Fibroblast of skin of right quadriceps (primary cell): ENCODE measurements at places on chromosomes 11 and 22.

- DNase-seq, result peak; percentile 97
Observed at GRCh38 chr11:46296528-46297448, 19.3 kb downstream of the CREB3L1 start.

- DNase-seq, result no peak
Observed at GRCh38 chr11:111367411-111368284, 11.4 kb downstream of the POU2AF1 start.

DNA sequence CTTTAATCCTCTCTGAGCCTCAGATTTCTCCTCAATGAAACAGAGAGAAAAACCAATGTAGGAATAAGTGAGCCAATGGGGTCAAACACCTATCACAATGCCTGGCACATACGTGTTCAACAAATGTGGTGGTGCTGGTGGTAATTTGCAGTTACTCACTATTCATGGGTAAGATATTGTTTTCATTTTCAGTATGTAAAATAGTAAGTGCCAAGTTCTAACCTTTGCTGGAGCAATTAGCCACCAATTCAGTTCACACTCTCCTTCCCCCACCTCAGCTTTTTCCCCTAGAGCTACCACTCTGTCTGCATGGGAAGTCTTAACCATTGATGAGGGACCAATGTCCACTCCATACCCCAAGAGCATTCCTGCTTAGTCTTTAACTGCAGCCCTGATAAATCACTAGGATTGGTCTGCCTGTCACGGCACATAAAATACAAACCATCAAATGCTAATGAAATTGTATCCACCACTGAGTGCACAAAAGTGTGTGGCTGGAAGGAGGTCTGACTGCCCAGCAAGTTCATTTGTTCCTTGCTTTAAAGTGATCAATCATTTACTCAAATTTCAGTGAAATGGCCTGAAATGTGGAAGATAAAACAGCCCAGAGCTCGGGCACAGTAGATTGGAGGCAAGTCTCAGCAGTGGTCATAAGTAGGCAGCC lies 187.4 kb upstream of the API5 start:
- no peak for DNase-seq

- DNase-seq, result no peak
Observed at GRCh38 chr11:19018901-19019300, 41.6 kb downstream of the MRGPRX2 start.

DNA sequence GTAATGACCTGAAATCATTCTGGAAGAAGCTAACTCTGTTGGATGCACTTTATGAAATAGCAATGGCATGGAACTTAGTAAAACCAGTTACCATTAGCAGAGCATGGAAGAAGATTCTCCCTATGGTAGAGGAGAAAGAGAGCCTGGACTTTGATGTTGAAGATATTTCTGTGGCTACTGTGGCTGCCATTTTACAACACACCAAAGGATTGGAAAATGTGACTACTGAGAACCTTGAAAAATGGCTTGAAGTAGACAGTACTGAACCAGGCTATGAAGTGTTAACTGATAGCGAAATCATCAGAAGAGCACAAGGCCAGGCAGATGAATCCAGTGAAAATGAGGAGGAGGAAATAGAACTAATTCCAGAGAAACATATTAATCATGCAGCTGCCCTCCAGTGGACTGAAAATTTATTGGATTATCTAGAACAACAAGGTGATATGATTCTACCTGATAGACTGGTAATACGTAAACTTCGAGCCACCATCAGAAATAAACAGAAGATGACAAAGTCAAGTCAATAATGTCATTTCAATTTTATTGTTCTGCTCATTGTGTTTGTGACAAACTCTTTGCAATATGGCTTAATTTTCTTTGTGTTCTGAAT lies 2.0 kb downstream of the JRKL start:
- peak; percentile 2 for DNase-seq

GRCh38 chr11:69000391-69000790 lies 12.7 kb downstream of the MRGPRF start:
- no peak for DNase-seq

DNA sequence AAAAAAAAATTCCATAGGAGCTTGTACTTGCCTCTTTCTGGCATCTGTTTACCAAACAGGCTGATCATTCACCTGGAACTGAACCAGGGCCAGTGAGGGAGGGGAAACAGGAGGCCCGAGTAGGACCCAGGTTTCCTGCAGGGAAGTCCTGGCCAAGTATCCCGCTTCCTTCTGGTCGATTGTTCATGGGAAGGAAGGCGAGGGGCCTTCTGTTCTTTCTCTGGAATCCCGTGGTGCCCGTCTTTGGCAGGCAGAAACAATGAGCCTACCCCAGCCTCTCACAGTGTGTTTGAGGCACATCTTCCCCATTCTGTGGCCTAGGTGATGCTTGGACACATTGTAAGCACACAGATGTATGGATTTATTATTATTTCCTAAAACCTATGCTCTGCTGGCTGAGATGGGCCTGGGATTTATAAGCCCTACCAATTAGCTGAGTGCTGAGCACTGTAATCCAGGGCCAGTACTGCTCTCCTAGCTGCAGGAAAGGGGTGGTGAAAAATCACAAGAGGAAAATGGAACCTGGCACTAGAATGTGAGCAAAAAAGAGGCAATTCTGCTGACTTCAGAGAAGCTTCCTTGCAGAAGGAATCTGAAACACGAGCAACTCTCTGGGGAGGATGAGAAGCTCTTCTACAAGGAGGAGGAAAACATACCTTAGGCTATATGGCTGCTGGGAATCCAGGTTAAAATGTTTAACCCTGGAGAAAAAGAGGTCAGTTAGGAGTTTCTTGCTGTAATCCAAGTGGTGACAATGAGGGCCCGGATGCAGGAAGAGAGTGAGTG lies 53.5 kb downstream of the PRR5L start:
- no peak for DNase-seq

DNA sequence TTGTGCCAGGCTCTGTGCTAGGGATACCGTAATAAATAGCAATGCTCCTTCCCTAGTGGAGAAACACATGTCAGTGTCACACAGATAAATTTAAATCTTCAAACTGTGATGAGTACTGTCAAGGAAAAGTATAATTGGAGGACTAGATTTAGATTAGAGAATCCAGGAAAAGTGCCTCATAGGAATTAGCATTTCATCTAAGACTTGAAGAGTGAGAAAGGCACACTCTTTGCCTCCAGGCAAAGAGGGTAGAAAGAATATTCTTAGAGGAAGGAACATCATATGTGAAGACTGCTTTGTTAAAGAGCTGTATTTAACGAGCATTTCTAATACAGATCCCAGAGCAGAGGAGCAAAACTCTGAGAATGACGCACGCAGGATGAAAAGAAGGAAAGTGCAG lies 30.9 kb downstream of the ART5 start:
- DNase-seq, result no peak

GRCh38 chr11:69002570-69003231 lies 10.3 kb downstream of the MRGPRF start:
- no peak for DNase-seq

GRCh38 chr11:110808248-110808647 lies 96.0 kb upstream of the ARHGAP20 start:
- DNase-seq, result no peak

- no peak for DNase-seq
Observed at GRCh38 chr11:105799263-105799662, 189.4 kb downstream of the GRIA4 start.

DNA sequence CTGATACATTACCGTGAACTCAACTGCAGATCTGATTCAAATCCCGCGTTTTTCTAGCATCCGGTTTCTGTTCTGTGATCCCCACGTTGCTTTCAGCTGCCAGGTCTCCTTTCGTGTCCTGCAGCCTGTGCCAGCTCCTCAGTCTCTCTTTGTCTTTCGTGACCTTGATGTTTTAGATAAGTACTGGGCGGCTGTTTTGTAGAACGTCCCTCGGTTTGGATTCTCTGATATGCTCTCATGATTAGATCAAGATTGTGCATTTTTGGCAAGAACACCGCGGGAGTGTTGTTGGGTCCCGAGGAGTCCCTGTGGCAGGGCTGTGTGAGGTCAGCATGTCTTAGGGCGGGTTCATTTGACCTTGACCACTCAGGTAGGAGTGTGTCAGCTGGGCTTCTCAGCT lies 38.6 kb downstream of the KCNQ1 start:
- DNase-seq, result no peak

GRCh38 chr11:64244966-64245365 lies 1.8 kb downstream of the PPP1R14B start:
- DNase-seq, result no peak

- DNase-seq, result peak; percentile 89
Observed at GRCh38 chr11:103961010-103961409, 75.4 kb upstream of the DDI1 start.

GRCh38 chr11:109547356-109548027 lies 125.5 kb downstream of the C11orf87 start:
- peak; percentile 86 for DNase-seq

DNA sequence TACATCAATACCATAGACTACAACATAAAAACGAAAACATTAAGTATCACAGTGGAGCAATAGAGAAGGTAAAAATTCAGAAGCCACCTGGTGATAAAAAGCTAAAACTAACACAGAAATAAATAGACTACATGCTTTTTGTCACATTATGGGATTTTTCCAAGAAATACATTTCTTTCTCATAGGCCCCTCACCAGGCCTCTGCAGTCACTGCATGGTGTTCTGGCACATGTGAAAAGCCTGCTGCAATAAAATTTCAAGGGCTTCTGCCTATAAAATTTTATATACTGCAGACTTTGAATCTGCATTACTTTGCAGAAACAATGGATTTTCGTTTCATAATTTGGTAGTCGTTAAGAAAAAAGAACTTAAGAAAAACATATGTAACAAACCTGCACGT lies 655.5 kb downstream of the CNTN5 start:
- no peak for DNase-seq

- peak; percentile 53 for DNase-seq
Observed at GRCh38 chr22:22479999-22480532, 28.5 kb downstream of the ZNF280B start.

DNA sequence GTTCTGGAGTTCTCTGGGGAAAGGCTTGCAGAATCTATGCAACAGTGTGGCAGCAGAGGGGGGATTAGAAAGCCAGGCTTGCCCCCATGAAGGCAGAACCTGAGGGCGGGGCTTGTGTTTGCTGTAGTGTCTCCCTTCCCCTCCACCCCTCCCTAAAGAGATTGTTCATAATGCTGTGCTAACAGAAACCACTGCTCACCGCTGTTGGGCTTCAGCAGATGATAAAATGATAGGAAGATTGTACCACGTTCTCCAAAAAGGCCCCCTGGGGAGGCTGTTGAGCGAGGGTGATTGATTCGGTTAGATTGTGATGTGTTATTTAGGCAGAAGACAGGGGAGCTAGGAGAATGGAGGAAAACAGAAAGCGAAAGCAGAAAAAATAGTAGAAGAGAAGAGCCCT lies 215.2 kb upstream of the NCAM1 start:
- DNase-seq, result no peak

- DNase-seq, result peak; percentile 75
Observed at GRCh38 chr11:59560290-59560701, 49.0 kb downstream of the OR4D9 start.

- DNase-seq, result no peak
Observed at GRCh38 chr11:8802251-8802650, 108.7 kb upstream of the AKIP1 start.

GRCh38 chr11:96367342-96367741 lies 22.4 kb downstream of the CCDC82 start:
- no peak for DNase-seq

- DNase-seq, result peak; percentile 74
Observed at GRCh38 chr22:17918840-17919239, 105.5 kb downstream of the MICAL3 start.

DNA sequence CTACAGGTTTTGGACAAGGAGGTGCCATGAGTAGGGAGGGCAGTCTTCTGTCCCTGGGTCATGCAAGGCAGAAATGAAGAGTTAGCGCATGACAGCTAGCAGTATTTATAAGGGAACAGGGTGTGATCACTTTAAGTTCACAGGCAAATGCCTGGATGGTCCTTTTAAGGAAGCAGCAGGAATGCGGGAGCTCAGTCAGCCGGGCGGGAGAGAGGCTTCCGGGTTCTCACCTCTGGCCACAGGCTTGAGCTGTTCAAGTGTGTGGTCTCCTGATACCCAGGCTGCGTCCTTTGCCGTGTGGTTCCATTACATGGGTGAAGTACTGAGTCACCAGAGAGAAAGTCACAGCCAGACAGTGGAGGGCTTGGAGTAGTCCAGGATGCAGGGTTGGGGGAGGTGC lies 105.4 kb downstream of the BCR start:
- DNase-seq, result no peak

GRCh38 chr11:119783466-119784400 lies 54.7 kb upstream of the NECTIN1 start:
- peak; percentile 20 for DNase-seq

DNA sequence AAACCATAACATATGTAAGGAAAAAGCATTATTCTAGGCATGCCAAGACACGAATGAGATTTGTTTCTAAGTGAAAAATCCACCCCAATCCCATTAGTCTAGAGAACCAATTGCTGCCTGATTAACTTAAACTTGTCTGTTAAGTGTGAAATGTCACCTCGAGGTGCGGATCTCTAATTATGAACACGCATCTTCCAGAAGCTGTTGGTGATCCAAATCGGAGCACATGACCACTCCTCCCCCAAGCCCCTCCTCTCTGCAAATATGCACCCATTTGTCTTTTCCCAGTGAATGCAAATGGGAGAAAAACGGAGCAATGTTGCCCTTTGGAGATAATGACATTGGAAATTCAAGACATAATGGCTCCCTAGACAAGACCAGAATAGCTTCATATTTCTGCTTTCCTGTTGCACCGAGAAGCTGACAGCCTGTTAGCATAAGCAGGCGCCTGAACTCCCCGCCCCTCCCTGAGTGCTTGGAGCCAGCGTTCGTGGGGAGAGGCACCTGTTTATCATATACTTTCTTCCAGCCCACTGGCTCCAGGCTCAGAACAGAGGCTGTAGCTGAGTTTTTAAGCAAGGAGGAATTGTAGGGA lies 6.0 kb upstream of the FXYD6 start:
- no peak for DNase-seq

DNA sequence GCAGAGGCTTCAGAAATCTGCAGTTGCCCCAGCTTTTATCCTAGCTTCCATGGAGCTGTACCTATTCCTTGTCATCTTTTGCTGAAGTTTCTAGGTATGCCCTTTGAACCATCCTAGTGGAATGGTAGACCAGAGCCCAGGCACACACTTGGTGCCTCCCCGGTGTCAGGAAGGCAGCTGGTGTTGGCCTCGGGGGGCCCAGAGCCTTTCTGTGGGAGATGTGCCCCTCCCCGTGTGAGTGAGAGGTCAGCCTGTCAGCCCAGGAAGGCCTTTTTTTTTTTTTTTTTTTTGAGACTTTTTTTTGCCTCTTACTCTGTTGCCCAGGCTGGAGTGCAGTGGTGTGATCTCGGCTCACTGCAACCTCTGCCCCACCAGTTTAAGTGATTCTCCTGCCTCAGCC lies 58.4 kb downstream of the MED15 start:
- DNase-seq, result no peak

GRCh38 chr22:24554313-24555164 lies at the start of gene GUCD1:
GUCD1 (minus strand) TSS chr22:24555138; CDS start chr22:24554991, 147 bp downstream.
- DNase-seq, result peak; percentile 45

GRCh38 chr11:85799142-85799541 lies 11.8 kb downstream of the SYTL2 start:
- no peak for DNase-seq

DNA sequence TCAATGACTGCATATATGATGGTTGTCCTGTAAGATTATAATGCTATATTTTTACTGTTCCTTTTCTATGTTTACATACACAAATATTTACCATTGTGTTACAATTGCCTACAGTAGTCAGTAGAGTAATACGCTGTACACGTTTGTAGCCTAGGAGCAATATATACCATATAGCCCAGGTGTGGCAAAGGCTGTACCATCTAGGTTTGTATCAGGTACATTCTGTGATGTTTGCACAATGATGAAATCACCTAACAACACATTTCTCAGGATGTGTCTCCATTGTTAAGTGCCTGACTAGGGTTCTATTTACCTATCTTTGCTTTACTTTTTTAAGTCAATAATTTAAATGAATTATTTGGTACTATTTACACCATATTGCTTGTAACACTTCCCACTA lies 21.9 kb downstream of the PRR5L start:
- no peak for DNase-seq

GRCh38 chr11:12543596-12544415 lies 130.4 kb upstream of the TEAD1 start:
- DNase-seq, result peak; percentile 45
